SIG-M5 (cell line): ENCODE measurements at places on chromosomes 1 and 21.

GRCh38 chr1:58724483-58724882, 24.6 kb upstream of the MYSM1 start:
- DNase-seq: no peak

DNA sequence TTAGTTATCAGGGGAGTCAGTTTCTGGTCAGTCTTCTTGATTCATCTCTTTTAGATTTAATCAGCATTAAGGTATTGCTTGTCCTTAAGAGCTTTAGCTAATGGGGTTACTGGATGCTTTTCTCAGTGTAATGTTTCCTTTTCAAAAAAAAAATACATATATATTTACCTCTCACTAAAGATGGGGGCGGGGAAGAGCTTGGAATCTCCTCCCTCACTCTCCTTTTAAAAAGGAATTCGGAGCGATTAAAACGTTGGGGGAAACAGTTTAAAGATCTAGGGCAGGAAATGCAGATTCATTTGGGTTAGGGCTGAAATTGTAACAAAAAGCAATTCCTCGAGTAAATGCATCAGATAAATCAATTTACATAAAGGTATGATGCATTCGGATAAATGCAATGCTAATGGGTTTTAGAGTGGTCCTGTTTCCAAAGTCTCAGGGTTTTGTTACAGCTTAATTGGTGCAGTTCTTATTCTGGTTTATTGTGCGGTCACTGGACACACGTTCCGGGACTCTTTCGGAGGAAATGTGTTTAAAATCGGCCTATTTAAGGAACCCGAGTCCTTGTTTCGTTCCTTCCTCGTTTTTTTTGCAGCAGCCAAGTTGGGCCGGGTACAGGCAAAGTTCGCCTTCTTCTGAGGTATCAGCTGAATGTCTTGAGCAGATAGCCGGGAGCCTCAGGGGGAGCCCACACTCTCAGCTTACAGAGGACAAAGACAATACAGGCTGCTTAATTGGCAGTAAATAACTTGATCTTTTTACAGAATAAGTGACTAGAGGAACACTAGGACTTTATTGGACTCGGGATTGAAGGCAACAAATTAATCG, 1.6 kb downstream of the LMO4 start:
- DNase-seq: no peak

- no peak for DNase-seq
Measured at GRCh38 chr1:232393010-232393409, 236.9 kb downstream of the SIPA1L2 start.

GRCh38 chr1:19475296-19475695, 10.0 kb downstream of the CAPZB start:
- DNase-seq: no peak

DNA sequence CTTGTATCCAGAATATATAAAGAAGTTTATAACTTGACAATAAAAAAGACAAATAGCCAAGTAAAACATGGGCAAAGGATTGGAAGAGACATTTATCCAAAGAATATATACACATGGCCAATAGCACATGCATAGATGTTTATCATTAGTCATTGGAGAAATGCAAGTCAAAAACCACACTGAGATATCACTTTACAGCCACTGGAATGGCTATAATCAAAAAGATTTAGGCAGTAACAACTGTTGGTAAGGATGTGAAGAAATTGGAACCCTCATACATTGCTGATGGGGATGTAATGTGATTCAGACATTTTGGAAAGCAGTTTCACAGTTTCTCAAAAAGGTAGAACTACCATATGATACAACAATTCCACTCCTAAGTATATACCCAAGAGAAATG, 51.1 kb downstream of the SLC44A5 start:
- DNase-seq: no peak

DNA sequence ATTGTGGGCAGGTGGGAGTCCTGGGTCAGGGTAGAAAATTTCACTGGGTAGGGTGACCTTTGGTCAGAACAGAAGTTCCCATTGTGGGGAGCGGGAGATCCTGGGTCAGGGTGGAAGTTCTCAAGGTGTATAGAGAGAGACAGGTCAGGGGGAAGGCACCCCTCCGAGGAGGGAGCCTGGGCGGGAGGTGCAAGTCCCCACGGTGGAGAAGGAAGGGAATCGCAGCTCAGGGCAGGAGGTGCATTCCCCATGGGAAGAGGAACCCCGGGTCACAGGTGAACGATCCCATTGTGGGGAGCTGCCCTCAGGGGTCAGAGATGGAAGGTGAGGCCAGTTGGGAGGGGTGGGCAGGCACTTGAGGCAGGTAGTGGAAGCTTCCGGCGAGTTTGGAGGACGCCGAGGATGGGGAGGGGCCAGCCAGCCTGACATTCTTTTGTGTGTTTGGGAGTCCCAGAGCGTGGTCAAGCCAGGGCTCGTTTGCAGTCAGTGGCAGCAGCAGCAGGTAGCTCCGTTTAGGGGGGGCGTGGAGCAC, 637 bp downstream of the LYPLA2 start:
- no peak for DNase-seq

- DNase-seq: no peak
Measured at GRCh38 chr1:43269627-43270375, at the start of gene TMEM125. Gene TMEM125, plus strand, starts transcription at chr1:43269983. Its CDS starts 2,740 bp downstream, at chr1:43272723.

GRCh38 chr1:18564676-18565075, 66.0 kb upstream of the PAX7 start:
- DNase-seq: no peak

DNA sequence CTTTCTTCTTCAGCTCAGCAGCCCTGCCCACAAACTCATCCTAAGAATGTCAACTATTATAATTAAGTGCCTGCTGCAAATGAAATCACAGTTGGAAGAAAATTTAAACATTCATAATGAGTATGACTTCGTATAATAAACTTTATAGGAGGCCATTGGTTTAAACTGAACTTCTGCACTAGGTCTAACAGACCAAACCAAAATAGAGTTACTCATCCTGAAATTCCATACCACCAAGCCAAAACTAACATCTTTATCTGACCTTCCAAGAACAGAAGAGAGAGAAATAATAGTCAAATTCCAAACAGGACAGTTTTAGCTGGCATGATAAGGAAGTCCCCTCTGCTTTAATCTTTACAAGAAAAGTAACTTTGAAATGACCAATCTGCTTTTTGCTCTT, 472.4 kb upstream of the PRMT6 start:
- no peak for DNase-seq

- DNase-seq: no peak
Measured at GRCh38 chr1:40036574-40036973, 4.0 kb upstream of the CAP1 start.

DNA sequence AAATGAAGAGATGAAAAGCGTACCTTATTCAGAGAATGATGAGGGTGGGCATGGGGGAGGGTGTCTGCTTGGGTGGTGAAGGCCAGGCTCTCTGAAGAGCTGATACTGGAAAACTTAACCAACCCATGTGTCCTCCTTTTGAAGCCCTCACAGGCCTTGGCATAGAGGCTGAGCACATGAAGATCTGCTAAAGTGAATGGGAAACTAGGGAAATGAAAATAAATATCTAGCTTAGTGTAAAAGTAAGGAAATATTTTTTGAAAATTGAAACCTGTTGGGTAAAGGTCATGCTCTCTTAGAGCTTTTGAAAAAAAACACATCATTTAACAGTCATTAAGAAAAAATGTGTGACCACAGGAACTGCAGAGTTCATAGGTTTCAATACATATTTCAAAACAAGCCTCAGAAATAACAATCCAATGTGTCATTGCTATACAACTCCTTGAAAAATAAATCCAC, 40.5 kb upstream of the RALGPS2 start:
- no peak for DNase-seq

- no peak for DNase-seq
Measured at GRCh38 chr1:182348961-182349747, 42.4 kb downstream of the GLUL start.

- no peak for DNase-seq
Measured at GRCh38 chr1:10546896-10547295, 72.1 kb downstream of the PEX14 start.

DNA sequence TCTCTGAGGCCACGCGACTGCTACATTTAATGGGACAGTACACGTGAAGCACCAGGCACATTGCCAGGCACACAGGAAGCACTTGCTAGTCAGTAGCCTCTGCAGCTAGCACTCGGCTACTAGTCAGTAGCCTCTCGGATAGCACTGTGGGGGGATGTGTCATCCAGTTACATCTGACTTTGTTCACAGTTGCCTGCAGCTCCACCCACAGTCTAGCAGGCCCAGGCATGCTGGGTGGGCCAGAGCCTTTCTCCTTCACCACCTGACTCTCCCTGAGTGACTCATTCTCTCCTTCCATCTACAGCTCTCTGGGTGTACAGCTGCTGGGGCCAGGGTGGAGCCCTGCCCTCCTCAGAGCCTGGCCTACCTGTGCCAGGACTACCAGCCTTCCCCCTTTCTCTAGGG, 51.5 kb downstream of the PTPRF start:
- DNase-seq: no peak

DNA sequence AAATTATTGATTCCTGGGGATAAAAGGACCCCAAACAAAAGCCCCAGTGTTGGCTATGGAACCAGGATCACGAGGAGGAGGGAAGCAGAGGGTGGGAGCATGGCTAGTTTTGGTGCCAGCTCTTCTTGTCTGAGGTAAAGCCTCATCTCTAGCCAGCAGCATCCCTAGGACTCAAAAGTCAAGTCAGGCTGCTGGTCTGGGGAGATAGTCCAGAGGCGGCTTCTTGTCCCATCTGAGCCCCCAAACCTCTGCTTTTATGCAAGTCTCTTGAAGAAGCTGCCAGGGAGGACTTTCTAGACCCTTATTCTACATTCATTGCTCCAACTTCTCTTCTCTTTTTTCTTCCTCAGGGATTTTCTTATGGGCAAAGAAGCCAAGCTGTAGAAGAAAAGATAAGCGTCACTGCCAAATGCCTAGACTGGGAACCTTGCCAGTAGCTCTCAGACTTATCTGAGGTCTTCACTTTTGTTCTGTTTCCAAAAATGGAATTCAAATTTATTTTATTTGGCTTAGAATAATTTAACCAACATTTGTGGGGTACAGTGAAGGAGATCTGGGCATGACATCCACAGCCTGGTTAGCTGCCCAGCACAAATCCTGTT, 6.9 kb upstream of the ANKRD35 start:
- no peak for DNase-seq

DNA sequence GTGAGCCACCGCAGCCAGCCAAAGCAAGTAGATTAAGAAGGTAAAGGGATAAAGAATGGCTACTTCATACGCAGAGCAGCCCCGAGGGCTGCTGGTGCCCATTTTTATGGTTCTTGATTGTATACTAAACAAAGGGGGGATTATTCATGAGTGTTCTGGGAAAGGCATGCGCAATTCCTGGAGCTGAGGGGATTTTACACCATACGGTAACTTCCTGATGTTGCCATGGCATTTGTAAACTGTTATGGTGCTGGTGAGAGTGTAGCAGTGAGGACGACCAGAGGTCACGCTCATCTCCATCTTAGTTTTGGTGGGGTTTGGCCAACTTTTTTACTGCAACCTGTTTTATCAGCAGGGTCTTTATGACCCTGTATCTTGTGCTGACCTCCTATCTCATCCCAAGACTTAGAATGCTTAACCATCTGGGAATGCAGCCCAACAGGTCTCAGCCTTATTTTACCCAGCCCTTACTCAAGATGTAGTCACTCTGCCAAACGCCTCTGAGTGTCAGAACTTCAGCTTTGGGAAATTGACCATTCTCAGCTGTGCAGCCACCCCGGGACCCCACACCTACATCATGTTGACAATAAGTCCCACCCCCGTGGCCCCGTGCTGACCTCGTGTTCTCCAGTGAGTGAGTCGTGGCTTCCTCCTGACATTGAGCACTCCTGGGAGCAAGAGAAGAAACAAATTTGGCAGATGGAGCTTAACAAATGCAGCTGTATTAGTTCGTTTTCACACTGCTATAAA, 149.4 kb upstream of the COL6A1 start:
- DNase-seq: no peak

DNA sequence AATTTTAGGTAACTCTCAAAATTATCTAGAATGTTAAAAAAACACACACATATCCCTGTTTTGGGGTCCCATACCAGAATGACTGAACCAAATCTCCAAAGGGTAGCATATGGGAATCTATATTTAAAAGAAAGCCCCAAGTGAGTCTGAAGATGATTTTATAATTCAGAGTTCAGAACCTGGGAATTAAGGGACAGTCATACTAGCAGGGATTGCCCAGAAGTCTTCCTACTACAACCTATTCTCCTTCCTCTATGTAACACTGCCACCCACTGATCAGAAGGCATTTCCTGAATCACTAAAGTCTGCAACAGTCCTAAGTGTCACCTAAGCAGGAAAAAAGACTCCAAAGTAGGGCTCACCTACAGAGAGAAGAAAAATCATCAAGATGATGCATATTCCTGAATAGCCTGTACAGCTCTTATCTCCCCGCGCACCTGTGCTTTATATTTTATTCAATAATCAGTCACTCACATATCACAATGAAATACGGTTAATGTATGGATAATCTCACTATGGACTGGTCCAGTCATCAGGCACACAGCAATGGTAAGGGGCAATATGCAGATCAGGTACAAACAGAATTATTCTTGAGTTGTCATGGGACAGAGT, 4.9 kb downstream of the RGS1 start:
- DNase-seq: no peak

DNA sequence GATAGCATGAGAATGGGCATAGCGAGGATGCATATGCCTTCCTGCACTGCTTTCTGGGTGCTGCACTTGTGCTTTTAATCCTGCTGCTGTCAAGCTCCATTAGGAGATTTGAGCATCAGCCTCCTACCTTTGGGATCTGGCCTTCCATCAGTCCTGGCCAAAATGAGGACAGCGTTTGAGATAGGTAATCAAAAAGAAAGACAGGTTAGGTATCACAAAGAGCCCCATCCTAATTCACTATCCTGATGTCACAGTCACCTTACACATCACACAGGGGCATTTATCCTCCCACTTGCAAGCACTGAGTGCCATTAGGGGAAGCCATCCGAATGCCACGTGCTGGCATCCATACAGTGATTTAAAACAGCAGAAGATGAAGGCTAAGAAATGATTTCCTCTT, 13.2 kb upstream of the FAM163A start:
- no peak for DNase-seq

DNA sequence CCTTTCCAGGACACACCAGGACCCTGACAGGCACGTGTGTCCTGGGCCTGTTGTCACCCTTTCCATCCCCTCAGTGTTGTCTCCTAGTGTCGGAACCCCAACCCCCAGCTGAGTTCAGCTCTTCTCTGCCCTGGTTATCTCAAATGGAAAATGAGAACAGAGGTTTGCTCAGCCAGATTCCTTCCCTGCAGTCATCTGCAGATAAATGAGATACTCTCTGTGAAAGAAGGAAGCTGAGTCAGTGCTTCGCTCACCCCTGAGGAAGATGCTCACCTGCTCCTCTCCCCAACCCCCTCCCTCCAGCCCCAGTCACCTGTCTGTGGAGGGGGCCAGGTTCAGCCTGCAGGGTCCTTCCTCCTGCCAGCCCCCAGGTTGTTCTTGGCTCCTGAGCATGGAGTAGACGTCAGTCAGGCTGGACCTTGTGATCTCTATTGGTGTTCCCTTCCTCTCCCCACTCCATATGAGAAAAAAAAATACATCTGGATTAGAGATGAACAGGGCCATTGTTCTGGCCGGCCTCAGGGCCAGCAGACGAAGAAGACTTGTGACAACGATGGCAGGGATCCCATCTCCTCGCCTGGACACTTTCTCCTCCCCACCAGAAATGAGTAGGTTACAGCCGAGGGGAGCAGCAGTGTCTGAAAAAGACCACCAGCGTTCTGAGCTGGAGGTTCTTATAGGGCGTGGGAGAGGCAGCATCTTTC, 20.9 kb downstream of the PHGDH start:
- DNase-seq: no peak
